ENCODE measurements at places on chromosomes 12 and 14.

GRCh38 chr14:60266021-60266937, 17.3 kb downstream of the PPM1A start:
- no peak overlapping the region for H3K27ac ChIP-seq
- no peak for DNase-seq
- no peaks in the 10 kb centered on the region for H3K27me3 ChIP-seq
- no peaks in the 10 kb centered on the region for H3K36me3 ChIP-seq

- H3K4me3 ChIP-seq = no peak overlapping the region
- H3K36me3 ChIP-seq = no peaks in the 10 kb centered on the region
- no peak overlapping the region for H3K27ac ChIP-seq
- peaks cover 3% of the 10 kb centered on the region for H3K27me3 ChIP-seq
Measured at GRCh38 chr14:100581228-100582145, 5.7 kb downstream of the BEGAIN start.

- no peak overlapping the region for H3K4me3 ChIP-seq
- no peaks in the 10 kb centered on the region for H3K36me3 ChIP-seq
- no peak overlapping the region for H3K27ac ChIP-seq
- no peak for DNase-seq
- no peaks in the 10 kb centered on the region for H3K27me3 ChIP-seq
Measured at GRCh38 chr14:99874306-99874705, 81.1 kb downstream of the EML1 start.

GRCh38 chr14:93019970-93020369, 95.8 kb downstream of the ITPK1 start:
- peaks cover 5% of the 10 kb centered on the region for H3K36me3 ChIP-seq
- no peak overlapping the region for H3K27ac ChIP-seq
- H3K4me1 ChIP-seq = no peaks in the 10 kb centered on the region
- no peak overlapping the region for H3K4me3 ChIP-seq

GRCh38 chr12:119649202-119649808, 18.6 kb upstream of the PRKAB1 start:
- DNase-seq = no peak
- H3K4me3 ChIP-seq = no peak overlapping the region
- no peak overlapping the region for H3K27ac ChIP-seq
- no peaks in the 10 kb centered on the region for H3K4me1 ChIP-seq
- H3K27me3 ChIP-seq = no peaks in the 10 kb centered on the region

DNA sequence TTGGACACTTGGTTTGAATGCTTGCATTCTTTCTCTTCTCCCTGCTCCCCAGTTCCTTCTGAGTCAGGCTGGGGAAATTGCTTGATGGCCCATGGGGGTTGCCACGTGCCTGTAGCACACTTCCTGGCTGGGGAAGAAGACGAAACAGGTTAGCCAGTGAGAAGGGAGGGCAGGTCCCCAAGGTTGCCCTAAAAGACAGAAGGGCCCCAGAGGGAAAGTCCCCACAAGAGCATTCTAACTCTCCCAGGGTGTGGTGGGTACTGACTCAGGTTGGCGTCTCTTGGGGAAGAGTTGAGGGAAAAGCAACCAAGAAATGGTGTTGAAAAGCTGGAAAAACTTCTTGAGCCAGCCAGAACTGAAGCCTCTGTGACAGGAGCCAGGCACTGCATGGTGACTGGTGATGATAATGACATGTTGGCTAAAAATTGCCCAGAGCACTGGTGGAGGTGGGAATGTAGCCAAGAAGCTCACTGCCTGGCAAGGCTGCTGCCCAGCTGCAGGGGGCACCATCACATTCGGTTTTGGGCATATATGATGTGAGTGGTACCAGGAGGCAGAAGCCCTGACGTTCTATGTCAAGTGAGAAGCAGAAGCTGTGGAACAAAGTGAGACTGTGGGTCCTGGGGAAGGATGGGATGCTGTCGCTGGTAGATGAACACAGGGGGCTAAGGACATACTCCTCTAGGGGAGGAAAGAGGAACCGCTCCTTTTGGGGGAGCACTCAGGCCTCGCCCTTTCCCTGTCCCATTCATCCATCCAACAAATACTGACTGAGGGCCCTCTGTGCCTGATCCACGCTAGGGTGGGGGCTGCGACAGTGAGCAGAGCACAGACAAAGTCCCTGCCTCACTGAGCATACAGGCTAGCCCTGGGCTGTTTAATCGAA, 8.1 kb upstream of the RABGGTA start:
- H3K4me1 ChIP-seq = no peaks in the 10 kb centered on the region
- no peaks in the 10 kb centered on the region for H3K27me3 ChIP-seq
- H3K27ac ChIP-seq = no peak overlapping the region

- no peak for DNase-seq
- no peak overlapping the region for H3K27ac ChIP-seq
- no peaks in the 10 kb centered on the region for H3K36me3 ChIP-seq
- H3K4me1 ChIP-seq = no peaks in the 10 kb centered on the region
Measured at GRCh38 chr12:90801776-90802175, 153.2 kb downstream of the CCER1 start.

- H3K4me1 ChIP-seq = peaks cover 4% of the 10 kb centered on the region
- no peaks in the 10 kb centered on the region for H3K27me3 ChIP-seq
- H3K36me3 ChIP-seq = no peaks in the 10 kb centered on the region
- H3K27ac ChIP-seq = no peak overlapping the region
- H3K4me3 ChIP-seq = peak overlapping the region; percentile 12
Measured at GRCh38 chr12:125280482-125281377, 215.5 kb downstream of the AACS start.

- H3K4me3 ChIP-seq = peak overlapping the region; percentile 29
- no peaks in the 10 kb centered on the region for H3K36me3 ChIP-seq
- 0 out of 2 replicates have a peak, but pooled peaks cover 2% of the 10 kb centered on the region for H3K27me3 ChIP-seq
- H3K27ac ChIP-seq = no peak overlapping the region
- DNase-seq = no peak
Measured at GRCh38 chr12:12726555-12727093, 9.5 kb downstream of the CDKN1B start.

DNA sequence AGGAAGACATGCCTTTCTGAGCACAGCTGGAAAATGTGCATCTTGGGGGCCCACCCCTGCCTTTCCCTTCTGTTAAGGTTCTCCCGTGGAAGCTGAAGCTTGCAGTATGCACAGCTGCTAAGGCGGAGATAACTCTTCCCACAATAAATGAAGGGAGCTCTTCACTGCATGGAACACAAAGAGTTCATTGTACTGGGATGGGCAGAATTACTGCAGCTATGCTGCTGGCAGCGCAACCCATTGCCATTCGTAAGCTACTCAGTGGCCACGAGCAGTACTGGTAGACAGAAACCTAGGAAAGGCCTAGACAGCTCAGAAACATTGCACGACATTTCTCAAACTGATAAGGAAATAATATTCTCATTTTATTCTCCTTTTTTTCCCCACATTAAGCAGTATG, 310.2 kb downstream of the MDGA2 start:
- H3K27ac ChIP-seq = no peak overlapping the region
- no peaks in the 10 kb centered on the region for H3K27me3 ChIP-seq
- H3K36me3 ChIP-seq = no peaks in the 10 kb centered on the region
- H3K4me1 ChIP-seq = no peaks in the 10 kb centered on the region
- H3K4me3 ChIP-seq = no peak overlapping the region

DNA sequence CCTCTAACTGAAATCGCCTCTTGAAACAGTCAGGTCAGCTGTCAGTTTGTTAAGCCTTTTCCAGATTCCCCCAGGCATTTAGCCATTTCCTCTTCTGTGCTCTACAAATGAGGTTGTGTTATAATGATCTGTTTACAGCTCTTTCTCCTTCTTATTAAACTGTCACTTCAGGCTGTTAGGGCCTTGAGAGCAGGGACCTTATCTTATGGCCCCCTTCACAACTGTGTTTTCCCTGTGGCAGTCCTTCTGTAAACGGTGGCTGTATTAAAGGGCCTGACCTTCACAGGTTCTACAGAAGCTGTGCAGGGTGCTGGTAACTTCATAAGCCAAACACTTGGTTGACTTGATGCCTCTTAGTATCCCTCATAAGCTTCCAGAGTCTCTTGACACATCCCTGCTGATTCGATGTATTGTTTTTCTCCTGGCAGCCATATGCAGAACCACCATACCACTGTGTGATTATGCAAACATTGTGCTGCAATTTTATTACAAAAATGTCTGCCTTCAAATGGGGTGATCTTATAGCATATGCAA, 104.7 kb downstream of the PLEKHA5 start:
- H3K27me3 ChIP-seq = no peaks in the 10 kb centered on the region
- peaks cover 4% of the 10 kb centered on the region for H3K4me1 ChIP-seq
- DNase-seq = no peak
- no peak overlapping the region for H3K27ac ChIP-seq

- no peak overlapping the region for H3K4me3 ChIP-seq
- no peak overlapping the region for H3K27ac ChIP-seq
- H3K36me3 ChIP-seq = no peaks in the 10 kb centered on the region
- no peak for DNase-seq
Measured at GRCh38 chr12:14076538-14076937, 95.1 kb upstream of the GRIN2B start.

DNA sequence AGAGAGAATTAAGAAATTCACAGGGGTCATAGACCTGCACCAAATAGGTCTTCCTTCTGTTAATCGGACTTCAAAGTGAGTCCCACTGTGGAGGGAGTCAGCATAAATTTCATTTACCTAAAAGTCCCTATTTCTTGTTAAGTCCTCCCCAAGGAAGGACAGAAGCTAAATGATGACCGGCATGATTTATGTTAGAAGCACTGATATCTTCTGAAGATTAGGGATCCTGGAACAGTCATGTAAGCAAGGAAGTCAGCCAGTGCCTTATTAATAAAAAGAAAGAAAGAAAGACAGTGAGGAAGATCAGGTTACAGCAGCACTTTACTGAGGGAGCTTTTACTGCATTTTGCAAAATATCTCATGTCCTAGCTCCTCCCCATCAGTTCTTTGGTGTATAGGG, 287.5 kb downstream of the FOXG1 start:
- H3K4me1 ChIP-seq = no peaks in the 10 kb centered on the region
- H3K27ac ChIP-seq = no peak overlapping the region
- H3K27me3 ChIP-seq = no peaks in the 10 kb centered on the region
- H3K36me3 ChIP-seq = no peaks in the 10 kb centered on the region
- no peak overlapping the region for H3K4me3 ChIP-seq
- no peak for DNase-seq

GRCh38 chr14:33702293-33702692, 248.6 kb downstream of the EGLN3 start:
- no peaks in the 10 kb centered on the region for H3K27me3 ChIP-seq
- no peak overlapping the region for H3K27ac ChIP-seq
- H3K4me1 ChIP-seq = no peaks in the 10 kb centered on the region

GRCh38 chr14:86619726-86620125, 1089.8 kb downstream of the FLRT2 start:
- H3K4me3 ChIP-seq = no peak overlapping the region
- no peak overlapping the region for H3K27ac ChIP-seq
- H3K36me3 ChIP-seq = no peaks in the 10 kb centered on the region
- H3K4me1 ChIP-seq = no peaks in the 10 kb centered on the region
- no peak for DNase-seq
- H3K27me3 ChIP-seq = no peaks in the 10 kb centered on the region

DNA sequence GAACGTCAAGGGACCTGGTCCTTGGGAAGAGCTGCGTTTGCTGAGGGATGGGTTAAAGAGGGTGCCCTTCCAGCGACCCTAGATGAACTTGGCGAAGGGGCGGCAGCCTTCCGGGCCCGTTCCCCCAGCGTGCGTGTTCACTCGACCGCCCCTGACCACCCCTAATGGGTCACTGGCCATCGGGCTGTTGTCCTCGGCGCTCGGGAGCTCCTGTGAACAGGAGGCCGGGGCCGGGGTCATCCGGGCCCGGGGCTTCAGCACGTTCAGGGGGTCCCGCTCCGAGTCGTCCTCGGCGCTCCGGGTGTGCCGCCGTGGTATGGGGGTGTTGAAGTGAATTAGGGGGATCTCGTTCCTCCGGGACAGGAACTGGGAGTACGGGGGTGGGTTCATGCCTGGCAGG, 9.2 kb downstream of the FGF23 start:
- no peak overlapping the region for H3K4me3 ChIP-seq
- no peaks in the 10 kb centered on the region for H3K36me3 ChIP-seq
- H3K4me1 ChIP-seq = no peaks in the 10 kb centered on the region
- DNase-seq = no peak
- H3K27ac ChIP-seq = no peak overlapping the region

DNA sequence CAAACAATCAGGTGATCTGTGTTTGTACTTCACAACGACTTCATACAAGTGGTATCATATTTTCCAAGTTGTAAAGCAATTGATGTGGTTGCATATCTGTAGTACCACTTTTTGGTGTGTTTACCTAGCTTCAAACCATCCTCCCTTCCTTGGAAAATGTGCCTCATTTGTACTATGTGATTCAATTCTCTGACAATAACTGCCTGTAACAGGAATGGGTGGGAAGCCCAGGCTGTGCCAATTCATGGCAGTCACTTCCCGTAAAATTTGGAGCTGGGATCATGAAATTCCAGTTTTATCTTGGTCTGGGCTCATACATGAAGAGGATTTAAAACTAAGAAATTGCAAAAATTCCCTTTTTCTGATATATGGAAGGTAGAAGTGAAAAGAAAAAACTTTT, 250.1 kb downstream of the DIO2 start:
- no peaks in the 10 kb centered on the region for H3K36me3 ChIP-seq
- no peak overlapping the region for H3K4me3 ChIP-seq
- no peaks in the 10 kb centered on the region for H3K4me1 ChIP-seq
- H3K27ac ChIP-seq = no peak overlapping the region

DNA sequence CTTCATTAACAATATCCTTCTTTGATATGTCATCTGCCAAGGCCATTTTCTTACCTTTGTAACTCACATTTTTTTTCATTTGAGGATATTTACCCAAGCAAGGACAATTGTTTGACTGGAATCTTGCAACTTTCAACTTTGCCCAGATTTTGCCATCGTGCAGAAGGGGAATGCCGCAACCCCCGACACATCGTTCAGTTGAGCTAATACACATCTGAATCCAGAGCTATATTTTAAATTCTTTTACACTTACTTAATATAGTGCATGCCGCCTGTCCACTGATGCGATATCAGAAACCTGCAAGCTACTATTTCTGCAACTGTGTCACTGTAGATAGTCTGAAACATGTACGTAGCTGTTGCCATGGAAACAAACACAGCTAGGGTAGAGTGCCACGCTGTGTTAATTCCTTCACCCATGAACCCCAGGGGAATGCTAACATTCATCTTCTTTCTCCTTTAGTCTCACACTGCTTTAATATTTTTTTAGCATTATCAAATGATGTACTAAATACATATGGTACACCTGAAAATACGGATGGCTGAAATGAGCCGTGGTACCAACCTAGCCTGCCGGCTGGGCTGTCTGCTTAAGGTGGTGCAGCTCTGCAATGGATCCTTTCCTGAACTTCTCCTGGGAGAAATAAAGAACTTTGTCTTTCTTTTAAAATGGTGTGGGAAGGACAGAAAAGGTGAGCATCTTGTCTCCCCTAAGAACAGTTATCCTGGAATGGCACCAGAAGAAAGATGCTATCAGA, 77.0 kb upstream of the FOXN3 start:
- no peak overlapping the region for H3K27ac ChIP-seq
- no peak for DNase-seq
- H3K4me1 ChIP-seq = peaks cover 3% of the 10 kb centered on the region
- H3K4me3 ChIP-seq = no peak overlapping the region
